ENCODE measurements at places on chromosomes 4 and X.

- DNase-seq = no peak
Measured at GRCh38 chr4:157226601-157227000, 6.1 kb downstream of the GRIA2 start.

DNA sequence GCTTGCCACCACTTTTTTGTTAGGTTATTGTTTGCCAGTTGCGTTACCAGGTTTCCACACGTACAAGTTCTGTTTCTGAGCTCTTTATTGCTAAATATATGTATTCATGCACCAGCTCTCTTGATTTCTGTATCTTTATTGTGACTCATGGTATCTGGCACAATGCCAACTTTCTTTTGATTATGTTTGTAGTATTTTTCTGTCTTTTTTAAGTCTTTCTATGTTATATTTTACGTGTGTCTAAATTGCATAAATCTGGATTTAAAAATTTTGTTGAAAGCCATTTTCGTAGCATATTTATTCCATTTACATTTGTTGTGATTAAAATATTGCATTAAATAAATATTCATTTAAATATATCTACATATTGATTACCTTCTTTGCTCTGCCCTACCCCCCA is 73.8 kb downstream of the KDM6A start:
- no peak for DNase-seq

DNA sequence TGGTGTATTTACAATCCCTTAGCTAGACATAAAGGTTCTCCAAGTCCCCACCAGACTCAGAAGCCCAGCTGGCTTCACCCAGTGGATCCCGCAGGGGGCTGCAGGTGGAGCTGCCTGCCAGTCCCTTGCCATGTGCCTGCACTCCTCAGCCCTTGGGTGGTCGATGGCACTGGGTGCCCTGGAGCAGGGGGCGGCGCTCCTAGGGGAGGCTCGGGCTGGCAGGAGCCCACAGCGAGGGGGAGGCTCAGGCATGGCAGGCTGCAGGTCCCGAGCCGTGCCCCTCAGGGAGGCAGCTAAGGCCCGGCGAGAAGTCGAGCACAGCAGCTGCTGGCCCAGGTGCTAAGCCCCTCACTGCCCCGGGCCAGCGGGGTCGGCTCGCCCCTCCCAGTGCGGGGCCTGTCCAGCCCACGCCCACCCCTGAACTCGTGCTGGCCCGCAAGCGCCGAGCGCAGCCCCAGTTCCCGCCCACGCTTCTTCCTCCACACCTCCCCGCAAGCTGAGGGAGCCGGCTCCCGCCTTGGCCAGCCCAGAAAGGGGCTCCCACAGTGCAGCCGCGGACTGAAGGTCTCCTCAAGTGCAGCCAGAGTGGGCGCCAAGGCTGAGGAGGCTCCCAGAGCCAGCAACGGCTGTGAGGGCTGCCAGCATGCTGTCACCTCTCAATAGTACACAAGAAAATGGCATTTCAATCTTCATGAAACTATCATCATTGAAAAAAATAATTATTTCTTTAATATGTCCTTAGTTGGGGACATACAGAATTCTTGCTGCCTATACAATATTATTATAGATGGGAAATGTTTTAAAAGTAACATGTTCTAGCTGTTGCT is 189.1 kb downstream of the SLC7A11 start:
- DNase-seq = no peak

DNA sequence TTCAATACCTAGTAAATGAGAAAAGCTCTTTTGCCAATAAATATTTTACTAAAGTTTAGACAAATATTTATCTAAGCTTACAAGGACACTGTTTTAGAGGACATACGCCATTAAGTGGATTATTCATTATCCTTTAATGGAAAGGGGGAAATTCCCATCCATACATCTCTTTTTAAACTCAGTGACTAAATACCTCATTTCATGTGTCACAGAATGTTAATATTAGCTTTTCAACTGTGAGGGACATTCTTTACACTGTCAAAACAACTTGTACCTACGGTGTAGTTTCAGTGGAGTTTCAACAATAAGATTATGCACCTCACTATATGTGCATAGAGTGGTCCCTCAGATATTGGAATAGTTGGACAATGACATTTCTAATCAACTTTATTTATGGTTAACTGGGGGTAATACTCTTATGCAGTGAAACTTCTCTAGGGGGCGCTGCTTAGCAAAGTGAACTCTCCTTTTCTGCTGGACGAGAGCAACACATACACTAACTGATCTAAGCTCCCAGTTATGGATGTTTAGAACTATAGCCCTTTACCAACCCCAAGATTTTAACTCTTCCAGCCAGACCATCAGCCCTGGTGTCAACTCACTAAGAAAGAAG is 9.7 kb downstream of the HS6ST2 start:
- no peak for DNase-seq

DNA sequence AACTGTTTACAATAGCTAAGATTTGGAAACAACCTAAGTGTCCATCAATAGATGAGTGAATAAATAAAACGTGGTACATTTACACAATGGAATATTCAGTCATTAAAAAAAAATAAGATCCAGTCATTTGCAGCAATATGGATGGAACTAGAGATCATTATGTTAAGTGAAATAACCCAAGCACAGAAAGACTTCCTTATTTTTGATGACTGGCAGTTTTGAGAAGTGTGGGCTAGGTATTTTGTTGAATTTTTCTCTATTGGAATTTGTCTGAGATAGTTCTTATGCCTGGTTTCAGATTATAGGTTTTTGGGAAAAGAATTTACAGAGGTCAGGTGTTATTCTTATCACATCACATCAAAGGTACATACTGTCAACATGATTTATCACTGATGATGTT is 293.8 kb upstream of the ARSJ start:
- no peak for DNase-seq

DNA sequence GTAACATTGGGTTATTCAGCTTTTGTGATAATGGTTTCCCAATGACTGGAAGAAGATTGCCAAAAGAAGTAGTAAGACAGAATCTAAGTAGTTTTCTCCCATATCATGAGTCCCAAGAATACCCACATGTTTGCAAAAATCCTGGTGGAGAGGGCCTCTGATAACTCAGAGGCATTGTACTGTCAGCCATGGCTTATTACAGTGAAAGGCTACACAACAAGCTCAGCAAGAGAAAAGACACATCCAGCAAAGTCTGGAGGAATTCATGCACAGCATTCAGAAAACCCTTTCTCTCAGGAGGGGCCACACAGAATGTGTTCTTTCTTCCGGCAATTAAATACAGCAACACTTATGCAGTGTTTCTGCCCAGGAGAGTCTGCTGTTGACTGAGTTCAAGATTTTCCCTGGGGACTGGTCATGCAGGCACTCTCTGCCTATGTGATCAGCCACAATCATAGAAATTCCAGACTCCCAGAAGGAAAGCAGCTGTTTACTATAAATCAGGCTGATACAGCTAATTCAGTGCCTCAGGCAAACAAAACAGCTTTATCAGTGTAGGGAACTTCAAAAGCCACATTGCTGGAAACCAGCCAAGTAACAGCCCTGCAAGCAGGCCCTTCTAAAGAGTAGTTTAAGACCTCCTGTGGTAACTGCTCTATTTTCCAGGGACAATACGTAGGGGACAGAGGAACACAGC is 937.1 kb downstream of the CCSER1 start:
- no peak for DNase-seq

DNA sequence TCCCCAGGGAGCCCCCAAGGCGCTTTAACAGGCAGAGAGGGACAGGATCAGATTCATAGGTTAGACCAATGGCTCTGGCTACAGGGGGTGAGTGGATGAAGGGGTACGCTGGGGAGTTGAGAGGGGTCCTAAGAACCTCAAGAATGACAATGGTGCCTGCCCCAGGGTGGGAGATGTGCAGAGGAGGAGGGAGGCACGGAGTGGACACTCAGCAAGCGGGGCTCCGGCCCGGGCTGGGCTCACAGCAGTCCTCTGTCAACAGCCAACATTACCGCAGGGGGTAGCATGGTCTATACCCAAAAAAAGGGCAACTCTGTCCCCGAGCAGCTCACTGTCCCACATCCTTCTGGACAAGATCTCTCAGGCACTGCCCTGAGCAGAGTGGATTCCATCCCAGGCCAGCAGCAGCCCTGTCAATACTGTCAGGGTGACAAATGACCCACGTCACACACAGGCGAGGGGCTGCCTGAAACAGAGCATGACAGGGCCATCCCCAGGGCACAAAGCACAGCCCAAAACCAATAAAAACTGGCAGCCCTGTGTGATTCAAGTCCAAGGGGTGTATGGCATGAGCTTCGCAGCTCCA is 47.7 kb upstream of the PPP2R2C start:
- no peak for DNase-seq

- DNase-seq = no peak
Measured at GRCh38 chr4:13240066-13240465, 244.1 kb downstream of the RAB28 start.

DNA sequence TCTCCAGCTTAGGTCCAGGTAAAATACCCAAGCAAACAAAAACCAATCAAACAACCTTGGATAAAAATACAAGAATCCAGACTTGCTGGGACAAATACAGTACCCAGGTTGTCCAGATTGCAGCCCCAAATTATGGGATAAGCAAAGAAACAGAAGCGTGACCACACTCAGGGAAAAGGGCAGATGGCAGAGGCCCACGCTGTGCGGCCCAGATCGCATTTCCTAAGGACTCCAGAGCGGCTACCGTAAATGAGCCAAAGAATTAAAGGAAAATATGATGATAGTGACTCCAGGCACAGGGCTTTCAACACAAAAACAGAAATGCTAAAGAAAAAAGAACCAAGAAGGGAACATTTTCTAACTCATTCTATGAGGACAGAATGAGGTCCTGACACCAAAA is 50.3 kb downstream of the FGFRL1 start:
- DNase-seq = no peak

GRCh38 chr4:78291277-78291676 is 234.2 kb downstream of the FRAS1 start:
- no peak for DNase-seq

- no peak for DNase-seq
Measured at GRCh38 chr4:177413656-177414055, 28.6 kb downstream of the AGA start.

DNA sequence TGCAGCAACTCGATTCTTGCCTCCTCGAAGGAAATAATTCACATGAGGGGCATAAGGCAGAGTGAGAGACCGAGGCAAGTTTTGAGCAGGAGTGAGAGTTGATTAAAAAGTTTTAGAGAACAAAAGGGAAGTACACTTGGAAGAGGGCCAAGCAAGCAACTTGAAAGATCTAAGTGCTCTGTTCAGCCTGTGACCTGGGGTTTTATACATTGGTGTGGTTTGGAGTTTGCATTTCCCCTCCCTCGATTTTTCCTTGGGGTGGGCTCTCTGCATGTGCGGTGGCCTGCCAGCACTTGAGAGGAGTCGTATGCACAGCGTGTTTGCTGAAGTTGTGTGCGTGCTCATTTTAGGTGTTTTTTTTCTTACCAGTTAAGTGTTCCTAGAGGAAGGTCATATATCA is 356.4 kb downstream of the KLHL4 start:
- DNase-seq = no peak
